GM18507 (cell line): ENCODE measurements at places on chromosomes 12 and 14.

GRCh38 chr12:132804426-132804861 lies 24.2 kb downstream of the GOLGA3 start:
- no peak for DNase-seq

DNA sequence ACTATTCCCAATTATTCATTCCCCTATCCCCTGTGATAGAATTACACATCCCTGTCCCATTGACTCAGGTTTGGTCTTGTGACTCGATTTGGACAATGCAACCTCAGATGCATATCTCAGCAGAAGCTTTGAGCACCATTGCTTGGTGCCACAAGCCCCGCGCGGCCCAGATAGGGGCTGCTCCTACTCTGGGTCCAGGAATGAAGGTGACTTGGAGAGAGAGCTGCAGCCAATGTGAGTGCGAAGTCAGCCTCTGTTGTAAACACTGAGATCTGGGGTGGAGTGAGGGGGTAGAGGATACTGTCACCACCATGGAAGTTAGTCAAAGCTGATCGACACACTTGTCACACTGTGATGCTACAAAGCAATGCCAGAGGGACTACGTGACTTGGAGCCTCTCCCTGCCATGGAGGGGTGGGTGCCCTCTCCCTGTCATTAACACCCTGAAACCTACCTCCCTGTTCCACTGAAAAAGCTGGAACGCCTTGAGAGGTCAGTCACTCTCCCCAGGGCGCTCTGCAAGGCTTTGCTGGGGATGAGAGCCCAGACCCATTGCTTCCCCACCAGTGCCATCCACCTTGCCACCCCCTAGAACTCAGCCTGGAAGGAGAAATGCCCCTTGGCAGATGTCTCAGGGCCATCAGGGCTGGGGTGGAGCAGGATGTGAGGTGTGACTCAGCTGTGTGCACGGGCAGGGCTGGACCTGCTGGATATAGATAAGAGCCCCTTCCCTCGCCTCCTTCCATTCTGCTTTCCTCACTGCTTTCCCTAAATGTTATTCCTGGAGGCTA lies 6.6 kb upstream of the PLEK2 start:
- no peak for DNase-seq

GRCh38 chr12:75771023-75771422 lies 259.6 kb upstream of the KRR1 start:
- DNase-seq, result no peak

DNA sequence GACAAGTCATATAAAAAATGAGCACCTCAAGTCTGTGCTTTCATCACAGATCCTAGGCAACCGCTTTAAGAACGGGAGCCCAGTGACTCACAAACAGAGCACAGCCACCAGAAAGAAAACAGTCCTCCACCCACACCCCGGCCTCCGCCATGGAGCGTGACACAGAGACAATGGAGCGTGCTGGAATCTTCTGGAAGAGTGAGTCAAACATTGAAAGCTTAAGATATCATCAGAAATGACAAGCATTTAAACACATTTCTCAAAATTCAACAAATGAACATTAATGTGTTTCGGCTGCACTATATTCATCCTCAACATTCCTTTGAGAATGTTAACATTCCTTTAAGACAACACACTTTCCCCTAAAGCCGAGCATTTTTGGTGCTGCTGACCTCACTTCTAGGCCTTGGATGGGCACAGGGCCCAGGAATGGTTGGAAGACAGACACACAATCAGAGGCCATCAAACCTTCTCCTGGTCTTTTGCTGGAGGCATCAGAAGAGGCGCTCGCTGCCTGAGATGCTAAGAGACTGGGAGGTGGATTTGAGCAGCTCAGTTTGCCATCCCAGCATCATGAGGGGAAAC lies 23.6 kb upstream of the TMEM132D start:
- DNase-seq, result no peak

DNA sequence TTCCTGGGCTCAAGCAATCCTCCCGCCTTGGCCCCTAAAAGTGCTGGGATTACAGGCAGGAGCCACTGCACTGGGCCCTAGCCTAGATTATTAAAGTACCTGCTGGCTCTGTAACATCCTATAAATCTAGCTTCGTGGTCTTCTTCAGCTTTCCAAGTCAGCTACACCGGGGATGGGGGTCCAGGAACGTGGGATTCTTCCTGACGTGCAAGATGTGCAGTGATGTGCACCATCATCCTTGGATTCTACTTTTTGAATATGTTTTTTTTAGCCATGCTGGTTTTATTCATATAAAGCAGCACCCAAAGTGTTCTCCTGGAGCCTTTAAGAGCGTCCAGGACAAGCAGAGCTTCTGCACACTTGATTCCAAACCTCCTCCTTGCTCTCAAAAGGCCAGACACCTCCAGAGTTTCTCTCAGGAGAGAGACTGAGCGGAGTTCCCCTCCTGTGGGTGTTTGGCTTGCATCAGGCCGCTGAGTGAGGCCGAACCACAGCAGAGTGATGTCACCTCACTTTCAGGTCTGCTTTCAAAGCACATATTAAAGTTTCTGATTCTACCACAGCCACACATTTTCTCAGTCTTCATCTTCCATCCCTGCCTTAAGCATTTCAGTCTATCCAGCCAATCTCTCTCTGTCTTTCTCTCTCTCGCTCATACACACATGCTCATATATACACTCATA lies 33.4 kb downstream of the VCPKMT start:
- no peak for DNase-seq

DNA sequence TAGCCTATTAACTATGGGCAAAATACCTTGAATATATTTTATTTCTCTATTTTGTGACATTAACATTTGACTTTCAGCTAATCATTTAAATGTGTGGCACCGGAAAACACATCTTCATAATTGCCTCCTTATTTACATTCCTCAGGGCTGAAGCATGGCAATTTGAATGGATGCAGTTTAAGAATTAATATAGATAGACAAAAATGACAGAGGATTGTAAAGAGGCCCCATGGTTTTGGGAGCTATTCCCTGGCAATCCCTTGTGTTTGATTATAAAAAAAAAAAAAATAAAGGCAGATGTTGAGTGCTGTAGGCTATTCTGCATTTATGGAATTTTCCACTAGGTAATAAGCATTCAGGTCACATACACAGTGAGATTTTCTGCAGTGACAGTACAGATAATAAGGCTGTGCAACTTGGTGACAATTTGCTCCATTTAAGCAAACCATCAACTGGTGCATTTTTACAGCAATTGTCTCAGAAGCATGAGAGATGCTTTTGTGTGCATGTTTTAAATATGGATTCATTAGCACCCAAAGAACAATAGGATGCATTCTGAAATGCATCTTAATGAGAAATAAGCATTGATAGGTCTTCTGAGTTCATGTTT lies 123.2 kb upstream of the SLC38A4 start:
- no peak for DNase-seq
